ENCODE measurements at places on chromosomes 11 and 22.

GRCh38 chr22:35749808-35750207, 32.1 kb downstream of the APOL5 start:
- no peak for DNase-seq

- DNase-seq, result no peak
These were observed 4.8 kb downstream of the SPATA19 start for GRCh38 chr11:133840479-133840941.

DNA sequence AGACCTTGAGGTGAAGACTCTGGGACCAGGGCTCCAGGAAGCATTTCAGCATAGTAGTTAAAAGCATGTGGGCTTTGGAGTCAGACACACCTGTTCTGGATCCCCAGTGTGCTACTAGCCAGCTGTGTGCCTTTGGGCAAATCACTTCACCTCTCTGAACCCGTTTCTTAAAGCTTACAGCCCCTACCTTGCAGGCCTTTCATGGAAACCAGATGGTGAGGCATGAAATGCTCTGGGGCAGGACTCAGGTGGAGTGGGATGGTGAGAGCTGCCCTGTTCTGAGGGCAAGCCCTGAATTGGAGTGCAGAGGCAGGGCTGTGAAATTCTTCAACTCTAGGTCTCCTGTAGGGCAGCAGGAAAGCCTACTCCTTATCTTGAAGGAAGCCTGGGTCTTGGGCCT, 10.5 kb downstream of the UCP2 start:
- no peak for DNase-seq

DNA sequence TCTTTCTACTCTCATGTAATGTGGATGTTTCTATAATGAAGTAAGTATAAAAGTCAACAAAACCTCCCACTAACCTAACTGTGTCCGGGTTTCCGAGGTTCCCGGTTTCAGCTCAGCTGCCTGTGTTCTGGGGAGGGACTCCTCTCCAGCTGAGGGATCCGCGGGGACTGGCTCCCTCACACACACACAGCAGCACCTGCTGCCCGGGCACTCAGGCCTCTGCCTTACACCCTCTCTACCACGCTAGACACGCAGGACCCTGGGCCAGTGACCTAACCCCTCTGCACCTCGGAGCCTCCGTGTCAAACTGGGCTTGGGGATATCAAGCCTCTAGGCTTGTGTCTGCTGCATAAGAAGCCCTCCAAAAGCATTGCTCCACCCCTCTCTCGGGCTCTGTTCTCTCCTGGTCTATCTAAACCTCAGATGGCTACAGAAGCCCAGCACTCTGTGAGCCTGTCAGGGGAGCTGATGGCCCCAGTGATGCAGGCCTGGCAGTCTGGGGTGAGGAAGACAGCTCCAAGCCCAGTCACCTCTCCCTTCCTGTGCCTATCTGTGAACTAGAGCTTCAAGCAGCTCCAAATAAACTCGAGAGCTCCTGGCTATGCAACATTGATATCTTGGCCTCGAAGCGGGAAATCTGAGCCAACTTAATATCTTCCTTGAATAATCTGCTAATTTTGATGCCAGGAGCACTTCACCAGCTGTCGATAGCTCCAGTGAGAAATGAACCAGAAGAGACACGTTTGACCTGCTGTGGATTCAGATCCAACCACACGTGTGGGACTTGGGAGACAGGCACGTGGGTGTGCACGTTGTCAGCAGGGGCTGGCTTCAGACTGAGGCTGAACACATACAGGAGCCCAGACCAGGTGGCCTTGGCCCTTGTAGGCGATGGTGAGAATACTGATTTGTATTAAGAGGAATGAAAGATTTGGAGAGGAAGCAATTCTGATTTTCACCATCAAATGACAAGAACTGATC, 232.7 kb upstream of the B3GAT1 start:
- no peak for DNase-seq

Measured in NCI-H2171 (cell line).